OCI-M1 (cell line): ENCODE measurements at places on chromosomes 5 and 9.

GRCh38 chr9:849431-849830, 7.9 kb downstream of the DMRT1 start:
- DNase-seq, result no peak

DNA sequence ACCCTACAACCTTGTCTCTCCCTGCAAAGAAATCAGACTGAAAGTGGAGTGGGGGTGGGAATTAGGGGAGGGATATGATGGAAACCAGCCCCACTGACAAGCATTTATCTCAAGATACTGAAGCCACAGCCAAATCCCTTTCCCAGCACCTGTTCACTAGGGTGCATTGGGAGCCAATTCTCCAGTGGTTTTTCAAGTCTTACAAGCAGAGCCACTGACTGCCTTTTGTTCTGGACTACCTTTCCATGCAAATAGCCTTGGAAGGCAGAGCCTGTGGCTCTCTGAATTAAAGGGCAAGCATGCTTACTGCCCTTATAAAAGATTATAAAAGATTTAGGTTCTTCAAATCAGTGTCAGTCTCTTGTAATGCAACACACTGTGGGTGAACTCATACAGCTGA, 8.8 kb upstream of the GGTA1 start:
- DNase-seq, result no peak

GRCh38 chr5:5192681-5193080, 52.6 kb downstream of the ADAMTS16 start:
- DNase-seq, result no peak

- DNase-seq, result no peak
These were observed 970.8 kb downstream of the DTWD2 start for GRCh38 chr5:118017536-118017935.

DNA sequence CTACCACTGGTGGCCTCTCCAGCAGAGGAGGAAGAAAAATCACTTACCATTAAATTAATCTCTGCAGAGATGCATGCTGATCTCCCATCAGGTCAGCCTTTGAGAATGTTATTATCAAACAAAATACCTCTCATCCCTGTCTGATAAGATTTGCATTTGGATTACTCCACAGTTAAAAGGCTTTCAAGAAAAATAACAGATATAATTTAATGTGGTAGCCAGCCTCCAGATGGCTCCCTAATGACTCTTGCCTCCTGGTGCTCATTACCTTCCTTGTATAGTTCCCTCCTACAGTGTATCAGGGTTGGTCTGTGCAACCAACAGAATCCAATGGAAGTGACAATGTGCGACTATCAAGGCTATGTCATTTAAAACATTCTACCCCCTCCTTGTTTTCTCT, 63.6 kb upstream of the TNPO1 start:
- no peak for DNase-seq

DNA sequence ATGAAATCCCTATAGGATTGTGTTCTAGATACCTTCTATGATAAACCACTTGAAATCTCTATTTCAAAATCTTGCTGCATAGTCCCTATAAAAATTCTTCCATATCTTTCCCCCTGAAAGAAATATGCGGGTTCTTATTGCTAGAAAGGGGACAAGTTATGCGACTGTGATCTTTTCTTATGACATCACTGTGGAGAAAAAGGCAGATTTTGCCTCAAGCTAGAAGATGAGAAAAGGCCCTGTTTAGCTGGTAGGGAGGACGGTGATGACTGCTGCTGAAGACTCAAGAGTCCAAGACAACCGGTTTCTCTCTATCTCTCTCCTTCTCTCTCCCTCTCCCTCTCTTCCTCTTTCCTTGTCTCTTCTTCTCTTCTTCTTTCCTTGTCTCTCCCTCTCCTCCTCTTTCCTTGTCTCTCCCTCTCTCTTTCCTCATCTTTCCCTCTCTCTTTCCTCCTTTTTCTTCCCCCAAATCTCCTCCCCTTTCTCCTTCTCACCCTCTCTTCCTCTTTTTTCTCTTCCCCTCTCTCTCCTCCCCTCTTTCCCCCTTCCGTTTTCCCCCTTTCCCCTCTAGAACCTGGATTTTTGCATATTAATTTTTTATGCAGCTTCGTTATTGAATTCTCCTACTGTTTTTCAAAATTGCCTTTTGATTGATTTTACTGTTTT, 5.3 kb downstream of the OR2S2 start:
- DNase-seq, result no peak

DNA sequence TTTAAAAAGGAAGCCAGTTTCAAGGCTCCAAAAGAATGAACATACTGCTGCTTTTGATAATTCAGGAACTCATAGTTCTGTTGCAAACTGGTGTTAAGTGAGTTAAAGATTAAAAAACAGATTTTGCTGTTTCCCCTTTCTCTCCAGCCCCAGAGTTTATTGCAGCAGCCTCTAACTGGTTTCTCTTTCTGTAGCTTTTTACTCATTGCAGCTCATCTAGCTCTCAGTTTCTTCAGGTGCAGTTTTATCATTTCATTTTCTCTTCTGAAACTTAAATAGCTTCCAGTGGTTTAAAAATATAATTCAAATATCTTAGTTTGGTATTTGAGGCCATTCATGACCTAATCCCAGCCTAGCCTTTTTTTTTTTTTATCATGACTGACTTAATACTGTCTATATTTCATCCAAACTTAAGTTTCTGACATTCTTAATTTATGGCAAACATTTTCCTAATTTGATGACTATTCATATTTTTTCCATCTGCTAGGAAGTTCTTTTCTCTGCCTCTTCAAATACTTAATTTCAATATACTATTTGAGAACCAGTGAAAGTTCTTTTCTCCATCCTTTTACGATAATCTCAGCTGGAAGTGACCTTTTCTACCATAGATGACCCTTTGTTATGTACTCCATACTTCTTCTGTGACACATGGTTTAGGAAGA, 252.7 kb upstream of the GRIA1 start:
- peak; percentile 6 for DNase-seq

DNA sequence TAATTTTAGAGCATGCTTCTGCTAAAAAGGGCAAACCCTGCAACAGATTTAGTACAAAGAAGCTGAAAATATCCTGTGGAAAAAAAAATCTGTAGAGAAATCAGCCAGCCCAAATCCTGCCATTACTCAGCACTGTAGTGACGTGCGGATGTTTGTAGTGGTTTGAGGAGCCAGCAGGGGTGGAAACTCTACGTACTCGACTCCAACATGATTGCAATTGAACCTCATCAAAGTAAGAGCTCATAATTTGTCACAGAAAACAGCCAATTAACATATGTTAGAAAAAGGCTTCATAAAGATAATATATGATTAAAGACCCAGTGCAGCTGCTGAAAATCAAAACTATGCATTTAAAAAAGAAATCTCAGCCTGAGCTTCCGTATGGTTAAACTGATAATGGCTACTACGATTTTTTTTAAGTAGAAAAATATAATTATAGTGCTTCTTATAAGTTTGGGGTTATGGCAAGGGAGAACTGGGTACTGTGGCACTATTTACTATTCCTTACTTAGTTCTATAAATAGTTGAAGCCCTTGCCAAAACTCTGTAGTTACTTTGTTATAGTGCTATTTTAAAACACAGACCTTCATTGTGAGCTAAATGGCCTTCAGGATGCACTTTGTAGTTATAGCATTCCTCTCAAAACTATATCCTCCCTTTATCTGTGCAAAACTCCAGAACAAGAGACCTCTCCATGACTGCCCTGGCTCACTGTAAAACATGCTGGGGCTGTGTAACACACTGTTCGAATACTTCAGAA, 49.4 kb downstream of the MEF2C start:
- DNase-seq, result peak; percentile 20

- DNase-seq, result no peak
These were observed 86.9 kb downstream of the PTPN3 start for GRCh38 chr9:109411069-109411761.

GRCh38 chr9:113913426-113914195, 37.5 kb downstream of the ZNF618 start:
- DNase-seq, result no peak

DNA sequence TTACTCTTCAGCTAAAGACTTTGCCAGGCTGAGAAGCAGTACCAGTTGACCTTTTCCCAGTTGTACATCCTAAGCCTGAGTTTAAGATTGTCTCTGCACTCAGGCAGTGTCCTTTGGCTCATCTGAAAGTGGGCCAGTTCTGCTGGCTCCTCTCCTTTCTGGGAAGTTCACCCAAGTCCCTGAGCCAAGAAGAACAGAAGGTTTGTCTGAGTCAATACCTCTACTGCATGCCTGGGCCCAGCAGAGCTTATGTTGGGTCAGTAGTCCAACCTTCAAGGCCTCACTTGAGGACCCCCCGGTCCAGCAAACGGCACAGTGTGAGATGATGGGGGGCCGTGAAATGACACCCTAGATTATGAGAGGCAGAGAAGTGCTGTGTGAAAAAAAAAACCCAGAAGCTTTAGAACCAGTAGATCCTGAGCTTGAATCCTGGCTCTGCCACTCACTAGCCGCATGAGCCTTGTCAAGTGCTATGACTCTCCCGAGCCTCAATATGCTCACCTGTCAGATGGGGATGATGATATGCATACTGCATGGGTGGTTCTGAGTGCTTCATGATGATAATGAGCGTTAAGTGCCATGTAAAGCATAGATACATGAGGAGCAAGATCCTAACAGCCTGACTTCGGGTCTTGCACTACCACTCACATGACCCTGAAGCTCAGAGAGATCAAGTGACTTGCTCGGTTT, 156.0 kb downstream of the MACROH2A1 start:
- no peak for DNase-seq

DNA sequence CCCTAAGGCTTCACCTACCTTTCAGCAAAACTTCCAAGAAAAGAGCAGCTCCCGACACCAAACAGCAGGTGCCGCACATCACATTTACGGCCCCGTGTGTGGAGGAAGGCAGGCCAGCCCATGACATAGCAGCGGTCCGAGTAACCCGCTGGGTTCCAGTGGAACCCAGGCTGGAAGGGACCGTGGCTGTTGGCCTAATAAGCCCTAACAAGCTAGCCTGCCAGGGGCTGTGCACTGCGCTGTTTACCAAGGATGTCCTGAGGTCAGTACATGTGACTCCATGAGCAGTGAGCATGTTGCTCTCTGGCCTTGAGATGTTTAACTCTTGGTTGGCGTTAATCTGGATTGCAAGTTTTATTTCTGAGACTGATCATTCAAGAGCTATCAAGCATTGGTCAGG, 131.5 kb downstream of the FSTL4 start:
- DNase-seq, result no peak

GRCh38 chr5:59819806-59820205, 73.7 kb downstream of the PDE4D start:
- no peak for DNase-seq

- peak; percentile 25 for DNase-seq
These were observed 23.1 kb downstream of the VCAN start for GRCh38 chr5:83494666-83495065.

GRCh38 chr5:172407241-172407691, 47.1 kb downstream of the SH3PXD2B start:
- DNase-seq, result no peak

DNA sequence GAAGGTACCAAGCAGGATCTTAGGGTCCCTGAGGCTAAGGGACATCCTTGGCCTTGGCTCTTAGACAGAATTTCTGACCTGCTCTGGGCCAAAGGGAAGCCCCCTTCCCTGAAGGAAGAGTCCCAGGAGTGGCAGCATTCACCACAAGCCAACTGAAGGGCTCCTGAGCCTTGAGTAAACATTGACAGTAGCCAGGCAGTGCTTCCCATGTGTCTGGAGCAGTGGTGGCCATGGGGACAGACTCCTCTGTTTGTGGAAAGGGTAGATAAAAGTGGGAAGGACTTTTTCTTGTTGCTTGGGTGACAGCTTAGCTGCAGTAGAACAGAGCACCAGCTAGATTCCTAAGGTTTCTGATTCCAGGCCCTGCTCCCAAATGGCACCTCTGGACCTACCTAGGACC, 61.4 kb upstream of the VLDLR start:
- no peak for DNase-seq

DNA sequence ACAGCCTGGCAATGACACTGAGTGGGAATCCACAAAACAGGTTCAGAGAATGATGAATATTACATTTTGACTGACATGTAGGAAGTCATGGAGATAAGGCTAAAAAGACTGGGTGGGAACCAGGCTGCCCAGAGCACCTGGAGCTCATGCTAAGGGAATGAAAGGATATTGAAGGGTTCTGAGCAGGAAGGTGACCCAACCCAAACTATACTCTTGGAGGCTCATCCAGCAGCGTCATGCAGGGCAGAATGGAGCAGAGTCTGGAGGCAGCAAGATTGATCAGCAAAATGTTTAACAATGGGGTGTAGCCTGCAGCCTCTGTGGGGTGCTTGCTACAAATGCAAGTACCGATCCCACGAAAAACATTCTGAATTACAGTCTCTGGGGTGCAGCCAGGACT, 120.2 kb downstream of the PSD2 start:
- no peak for DNase-seq

GRCh38 chr9:116741086-116741740, 54.1 kb downstream of the TRIM32 start:
- DNase-seq, result no peak

- DNase-seq, result no peak
These were observed 583.0 kb upstream of the WWC1 start for GRCh38 chr5:167708449-167708848.

GRCh38 chr5:32753051-32753450, 41.9 kb downstream of the NPR3 start:
- no peak for DNase-seq

DNA sequence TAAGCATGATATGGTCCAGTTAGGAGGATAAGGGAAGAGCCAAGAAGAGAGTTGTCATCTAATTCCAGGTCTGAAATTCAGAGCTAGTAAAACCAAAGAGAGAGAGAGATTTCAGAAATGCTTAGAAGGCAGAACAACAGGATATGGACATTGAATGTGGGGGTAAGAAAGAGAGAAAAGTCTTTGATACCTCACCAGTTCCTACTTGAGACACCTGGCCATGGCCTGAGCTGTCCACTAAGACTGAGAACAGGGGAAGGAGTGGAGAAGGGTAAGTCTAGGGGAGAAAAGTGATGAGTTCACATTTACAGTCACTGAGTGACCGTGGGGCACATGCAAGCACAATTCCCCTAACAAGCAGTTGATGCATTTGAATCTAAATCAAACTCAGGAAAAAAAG, 35.5 kb downstream of the TIMD4 start:
- no peak for DNase-seq

GRCh38 chr5:10921160-10921559, 160.1 kb upstream of the DAP start:
- no peak for DNase-seq

- DNase-seq, result no peak
These were observed 18.5 kb upstream of the CDC42SE2 start for GRCh38 chr5:131245312-131245711.

DNA sequence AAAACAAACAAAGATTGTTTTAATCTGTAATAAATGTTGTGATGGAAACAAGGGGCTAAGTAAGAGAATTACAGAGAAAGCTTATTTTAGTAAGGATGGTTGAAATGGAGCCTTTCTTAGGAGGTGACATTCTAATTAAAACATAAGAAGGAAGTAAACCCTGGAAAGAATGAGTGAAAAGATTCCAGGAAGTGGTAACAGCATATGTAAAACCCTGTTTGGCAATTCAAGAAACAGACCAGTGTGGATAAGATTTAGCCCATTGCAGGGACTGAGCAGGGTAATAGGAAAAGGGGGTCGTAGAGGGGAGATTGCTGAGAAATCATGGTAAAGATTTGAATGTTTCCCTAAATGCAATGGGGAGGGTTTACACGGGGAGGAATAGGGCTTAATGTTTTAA, 21.6 kb upstream of the PIP5K1B start:
- DNase-seq, result peak; percentile 44
